ENCODE measurements at places on chromosomes 12 and 14.

DNA sequence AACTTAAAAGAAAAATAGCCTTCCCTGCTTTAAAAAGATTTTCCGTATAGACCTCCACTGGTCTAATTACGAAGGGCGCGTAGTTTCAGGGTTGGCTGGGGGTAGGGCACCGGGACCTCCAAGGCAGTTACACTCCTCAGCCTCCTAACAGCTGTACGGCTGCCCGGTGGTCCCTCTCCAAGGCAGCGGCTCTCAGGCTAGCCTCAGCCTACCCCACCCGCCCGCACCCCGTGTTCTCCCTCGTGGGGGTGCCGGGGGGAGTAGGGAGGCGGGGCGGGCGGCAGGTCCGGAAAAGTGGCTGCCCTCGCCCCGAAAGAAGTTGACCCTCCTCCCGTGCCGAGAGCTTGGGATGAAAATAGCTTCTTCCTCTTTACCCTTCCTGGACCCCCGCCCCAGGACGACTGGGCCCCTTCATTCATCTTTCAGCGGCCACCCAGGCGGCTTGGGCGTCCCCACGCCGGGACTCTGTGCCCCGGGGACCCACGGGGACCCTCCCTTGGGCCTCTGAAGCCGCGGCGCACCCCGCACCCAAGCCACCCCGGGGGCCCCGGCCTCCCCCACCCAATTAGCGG lies 991 bp upstream of the RCOR1 start:
- DNase-seq: no peak

- DNase-seq: no peak
Observed at GRCh38 chr14:48725051-48725734, 861.0 kb downstream of the RPS29 start.

GRCh38 chr14:30869551-30870155 lies 4.7 kb upstream of the COCH start:
- DNase-seq: no peak

GRCh38 chr14:93060841-93061240 lies 54.9 kb downstream of the ITPK1 start:
- no peak for DNase-seq

- DNase-seq: no peak
Observed at GRCh38 chr12:3712209-3712992, 40.5 kb downstream of the CRACR2A start.

GRCh38 chr12:78087363-78087675 lies 256.6 kb downstream of the NAV3 start:
- DNase-seq: no peak

DNA sequence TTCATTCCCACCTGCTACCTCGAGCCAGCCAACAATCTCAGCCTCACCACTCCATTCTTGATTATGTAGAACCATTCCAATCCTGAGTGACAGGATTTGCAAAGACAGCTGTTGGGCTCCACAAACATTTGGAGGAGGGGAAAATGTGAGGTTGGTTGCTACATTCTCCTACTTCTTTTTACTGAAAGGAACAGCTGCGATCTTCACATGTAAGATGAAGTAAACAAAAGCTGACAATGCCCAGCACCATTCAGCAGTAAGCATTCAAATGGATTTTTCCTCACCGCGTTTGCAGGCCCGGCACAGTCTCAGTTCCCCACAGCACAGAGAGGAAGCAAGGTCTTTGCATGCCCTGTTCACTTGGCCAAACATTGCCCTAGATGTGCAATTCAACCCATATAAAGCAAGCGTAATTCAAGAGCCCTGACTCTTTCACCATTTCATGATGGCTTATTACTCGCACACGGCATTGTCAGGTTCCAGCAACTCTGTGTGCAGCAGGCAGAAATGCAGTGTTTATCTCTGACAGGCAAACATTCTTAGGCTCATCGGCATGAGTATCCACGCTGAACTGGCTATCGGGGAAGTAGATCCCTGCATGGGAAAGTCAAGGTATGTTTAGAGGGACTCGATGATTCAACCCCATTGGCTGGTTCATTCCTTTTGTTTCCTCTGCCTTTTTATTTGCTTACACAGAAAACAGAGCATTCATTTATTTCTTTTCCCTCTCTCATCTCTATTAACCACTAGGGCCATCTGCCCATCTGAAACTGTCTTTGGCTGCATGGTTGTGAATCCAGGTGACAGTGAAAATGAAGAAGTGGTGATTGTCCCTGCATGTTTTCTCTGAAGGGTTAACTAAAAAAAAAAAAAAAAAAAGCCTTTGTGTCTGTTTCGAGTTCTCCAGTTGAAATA lies 236.1 kb upstream of the PLEKHG7 start:
- DNase-seq: no peak

DNA sequence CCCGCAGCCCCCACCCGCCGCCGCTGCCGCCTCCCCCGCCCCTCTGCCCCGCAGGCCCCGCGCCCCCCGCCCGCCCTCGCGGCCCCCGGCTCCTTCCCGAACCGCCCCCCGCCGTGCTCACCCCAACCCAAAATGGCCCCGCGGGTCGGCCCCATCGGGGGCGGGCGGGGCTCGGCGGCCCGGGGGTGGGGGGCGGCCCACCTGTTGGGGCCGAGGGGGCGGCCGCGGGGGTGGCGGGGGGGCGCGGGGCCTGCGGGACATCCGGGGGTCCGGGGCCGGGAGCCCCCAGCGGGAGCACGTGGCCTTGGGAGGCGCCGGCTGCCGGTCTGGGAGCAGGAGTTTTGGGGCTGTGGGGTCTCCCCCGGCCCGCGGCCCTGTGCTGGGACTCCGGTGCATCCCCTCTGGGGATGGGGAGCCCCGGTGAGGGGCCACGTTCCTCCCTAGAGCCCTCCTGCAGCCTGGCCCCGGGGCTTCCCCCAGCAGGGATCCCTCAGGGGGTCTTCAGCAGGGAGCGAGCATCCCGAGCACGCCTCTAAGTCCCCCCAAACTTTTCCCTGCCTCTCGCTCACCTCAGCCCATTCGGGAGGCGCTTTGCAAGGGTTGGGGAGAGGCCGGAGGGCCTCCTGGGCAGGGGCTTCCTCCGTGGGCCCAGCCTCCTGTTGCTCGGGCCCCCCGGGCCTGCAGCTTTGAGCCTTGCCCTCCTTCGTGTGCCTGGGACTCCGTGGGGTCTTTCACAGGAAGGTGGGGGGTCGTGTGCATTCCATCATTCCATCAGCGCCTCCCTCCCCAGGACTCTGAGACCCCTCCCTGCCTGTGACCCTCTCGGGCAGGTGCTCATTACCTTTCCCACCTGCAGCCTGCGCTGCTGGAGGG lies 710 bp downstream of the MTA1 start:
- no peak for DNase-seq

GRCh38 chr14:72516936-72517700 lies 376.8 kb downstream of the DPF3 start:
- DNase-seq: no peak

DNA sequence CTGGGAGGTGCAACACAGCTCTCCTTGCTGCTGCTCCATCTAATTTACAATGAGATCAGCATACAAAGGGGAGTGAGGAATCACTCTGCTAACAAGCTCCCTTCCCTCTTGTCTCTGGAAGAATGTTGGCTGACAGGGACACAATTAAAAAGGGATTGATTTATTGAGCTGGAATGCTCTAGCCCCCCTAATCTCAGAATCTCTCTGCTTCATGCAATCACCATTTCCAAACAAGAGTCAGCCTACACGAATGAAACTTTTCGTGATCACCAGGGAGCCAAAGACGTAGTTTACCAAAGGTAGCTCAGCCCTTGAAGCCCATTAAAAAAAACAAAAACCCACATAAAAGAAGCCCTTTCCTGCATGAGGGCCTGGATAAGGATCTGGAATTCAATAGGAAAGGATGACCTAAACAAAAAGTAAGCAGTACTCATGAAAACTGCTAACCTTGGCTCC lies 223.8 kb downstream of the C12orf75 start:
- no peak for DNase-seq

GRCh38 chr12:99170037-99170436 lies 477.5 kb upstream of the GARIN6 start:
- no peak for DNase-seq

DNA sequence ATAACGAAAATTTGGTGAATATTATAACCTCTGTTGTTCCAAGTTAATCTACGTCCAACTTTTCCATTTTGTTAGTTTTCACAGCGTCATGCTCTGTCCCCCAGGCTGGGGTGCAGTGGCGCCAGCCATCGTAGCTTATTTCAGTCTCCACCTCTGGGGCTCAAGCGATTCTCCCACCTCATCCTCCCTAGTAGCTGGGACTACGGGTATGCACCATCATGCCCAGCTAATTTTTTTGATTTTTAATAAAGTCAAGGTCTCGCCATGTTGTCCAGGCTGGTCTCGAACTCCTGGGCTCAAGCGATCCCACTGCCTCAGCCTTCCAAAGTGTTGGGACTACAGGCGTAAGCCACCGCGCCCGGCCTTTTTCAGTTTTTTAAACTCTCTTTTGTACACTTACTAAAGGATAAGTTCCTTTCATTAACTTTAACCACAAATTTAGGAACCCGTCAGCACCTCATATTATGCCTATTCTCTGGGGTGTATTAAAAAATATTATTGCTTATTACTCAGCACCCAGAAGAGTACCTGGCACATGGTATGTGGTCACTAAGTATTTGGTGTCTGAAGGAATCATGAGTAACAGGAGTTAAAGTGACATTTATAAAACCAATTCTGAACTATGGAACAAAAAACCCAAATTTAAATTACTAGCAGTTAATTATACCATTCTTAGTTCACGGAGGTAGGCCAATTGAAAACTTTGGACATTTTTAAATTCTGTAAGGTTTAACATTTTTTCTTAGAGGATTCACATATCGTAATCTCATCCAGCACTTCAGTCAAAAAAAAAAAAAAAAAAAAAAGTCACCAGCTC lies 925 bp upstream of the MIPOL1 start:
- no peak for DNase-seq

DNA sequence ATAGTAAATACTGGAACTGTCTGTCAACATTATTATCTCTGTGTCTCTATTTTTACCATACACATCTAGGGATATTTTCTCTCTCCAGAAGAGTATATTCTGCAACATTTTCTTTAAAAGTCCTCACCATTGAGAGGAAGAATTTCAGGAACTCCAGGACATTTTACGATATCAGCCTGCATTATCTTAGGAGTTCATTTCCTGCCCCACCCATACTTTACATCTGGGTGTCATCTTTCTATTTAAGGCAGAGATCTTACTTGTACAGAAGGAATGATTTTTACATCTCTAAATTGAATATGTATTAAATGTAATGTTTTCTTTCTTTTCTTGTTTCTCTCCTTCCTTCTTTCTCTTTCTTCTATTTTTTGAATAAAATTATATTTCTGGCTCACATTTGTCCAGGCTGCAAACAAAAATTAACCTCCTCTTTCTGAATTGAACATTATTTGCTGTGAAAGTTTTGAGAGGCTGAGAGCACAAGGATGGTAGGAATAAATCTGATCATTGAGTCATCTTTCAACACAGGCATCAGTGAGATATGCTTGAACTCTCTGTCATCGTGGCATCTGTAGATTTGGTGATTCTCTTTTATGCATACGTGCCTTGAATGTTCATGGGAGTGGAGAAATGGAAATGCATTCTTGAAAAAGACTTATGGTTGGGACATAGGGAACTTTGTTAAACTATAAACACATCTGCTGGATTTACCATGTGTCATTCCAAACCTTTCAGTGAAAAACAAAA lies 753.6 kb downstream of the SLC16A7 start:
- no peak for DNase-seq

DNA sequence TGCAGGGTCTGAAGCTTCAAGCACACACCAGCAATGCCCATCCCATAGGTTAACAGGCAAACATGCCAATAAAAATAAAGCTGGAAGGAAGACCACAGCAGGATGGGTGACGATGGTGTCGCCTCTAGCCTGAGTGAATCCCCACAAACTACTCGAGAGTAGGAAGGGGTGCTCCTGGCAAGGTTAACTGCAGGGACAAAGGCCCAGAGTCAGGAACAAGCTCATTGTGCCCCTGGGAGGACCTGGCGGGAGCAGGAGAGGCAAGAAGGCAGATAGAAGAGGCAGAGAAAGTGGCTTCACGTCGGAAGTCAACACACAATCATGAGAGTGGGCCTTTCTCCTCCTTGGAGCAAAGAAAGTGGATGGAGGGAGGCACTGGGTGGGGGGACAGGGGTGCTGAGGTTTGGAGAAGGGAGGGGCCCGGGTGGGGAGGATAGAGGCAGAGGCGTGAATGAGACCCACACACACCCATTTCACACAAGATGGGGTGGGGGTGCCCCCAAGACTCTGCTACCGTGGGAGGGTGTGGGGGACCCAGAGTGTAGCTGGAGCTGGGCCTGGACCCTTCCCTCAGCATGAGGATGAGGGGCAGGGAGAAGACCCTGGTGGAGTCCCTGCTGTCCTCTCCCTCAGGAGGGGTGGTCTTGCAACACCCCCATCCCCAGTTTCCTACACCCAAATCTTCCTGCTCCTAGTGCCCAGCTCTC lies 43.1 kb downstream of the DIO3 start:
- no peak for DNase-seq

- DNase-seq: no peak
Observed at GRCh38 chr12:130813949-130814348, 25.1 kb downstream of the STX2 start.

DNA sequence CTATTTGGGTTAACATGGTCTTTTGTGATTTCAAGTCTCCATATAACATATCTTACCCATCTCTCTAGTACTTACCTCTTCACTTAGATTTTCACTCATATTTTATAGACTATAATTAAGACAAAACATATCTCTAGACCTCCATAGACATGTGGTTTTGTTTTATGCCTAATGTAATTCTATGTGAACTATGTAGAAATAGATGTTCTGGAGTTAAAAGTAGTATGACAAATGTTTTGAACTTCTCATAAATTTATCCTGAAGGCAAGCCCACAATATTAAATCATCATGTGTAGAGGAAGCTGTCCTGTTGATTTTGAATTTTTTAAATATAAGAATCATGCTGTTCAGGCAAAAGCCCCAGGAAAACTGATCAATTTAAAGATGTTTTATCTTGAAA lies 169.2 kb downstream of the SYT1 start:
- DNase-seq: no peak

DNA sequence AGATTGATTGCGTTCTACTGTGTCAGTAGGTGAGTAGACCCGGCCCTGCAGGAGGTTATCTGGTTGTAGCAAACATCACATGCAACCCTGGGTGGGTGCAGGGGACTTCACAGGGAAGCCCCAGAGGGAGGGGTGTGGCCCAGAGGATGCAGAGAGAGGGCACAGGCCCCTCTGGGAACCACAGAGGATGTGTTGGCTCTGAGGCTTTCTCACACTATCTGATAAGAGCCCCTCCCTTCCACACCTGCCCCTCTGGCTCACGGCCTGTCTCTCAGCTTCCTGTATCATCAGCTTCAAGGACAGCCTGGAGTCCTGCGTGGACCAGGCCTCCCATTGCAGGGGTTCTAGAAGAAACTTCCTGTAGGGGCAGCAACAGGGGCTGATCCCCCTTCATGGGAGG lies 101.9 kb downstream of the RIN3 start:
- no peak for DNase-seq

DNA sequence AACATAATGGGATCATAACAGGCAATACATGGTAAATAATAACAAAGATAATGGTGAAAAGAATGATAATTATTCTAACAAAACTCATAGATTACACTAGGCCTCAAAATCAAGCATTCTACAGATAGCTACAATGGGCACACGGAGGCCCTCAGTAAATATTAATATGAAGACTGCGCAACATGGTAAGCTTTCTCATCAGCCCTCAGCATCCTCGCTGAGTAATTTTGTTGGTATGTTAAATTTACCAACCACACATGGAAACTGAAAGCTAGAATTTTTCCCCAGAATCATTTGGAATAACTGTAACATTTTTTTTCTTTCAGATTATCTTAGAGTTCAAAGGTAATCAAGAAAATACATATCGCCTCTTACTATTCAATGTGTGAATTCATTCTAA lies 74.2 kb upstream of the PYGL start:
- DNase-seq: no peak
